Activated T-helper 17 cell treated with anti-CD3 and anti-CD28 coated beads, Interleukin-2, amount 50 U/mL, for 72 hours (primary cell): ENCODE measurements at places on chromosomes 6 and 20. TPM values are rescaled to one million over a fixed set of nuclear protein-coding genes. Genes with fewer than 3 reads are reported as not detected.

LTB gene
- 395 TPM for total RNA-seq

PDYN gene
- total RNA-seq = not detected

ME1 gene
- total RNA-seq = 0.32 TPM

DEFB123 gene
- total RNA-seq = not detected

CUTA gene
- total RNA-seq = 163 TPM

SLC17A3 gene
- 0.67 TPM for total RNA-seq

TMEM200A gene
- total RNA-seq = 4.9 TPM

ADAM33 gene
- total RNA-seq = not detected

MCCD1 gene
- not detected for total RNA-seq

C20orf141 gene
- total RNA-seq = not detected

BPIFA2 gene
- total RNA-seq = not detected

TBXT gene
- total RNA-seq = not detected

SLC17A2 gene
- not detected for total RNA-seq

VGLL2 gene
- total RNA-seq = not detected

DNA sequence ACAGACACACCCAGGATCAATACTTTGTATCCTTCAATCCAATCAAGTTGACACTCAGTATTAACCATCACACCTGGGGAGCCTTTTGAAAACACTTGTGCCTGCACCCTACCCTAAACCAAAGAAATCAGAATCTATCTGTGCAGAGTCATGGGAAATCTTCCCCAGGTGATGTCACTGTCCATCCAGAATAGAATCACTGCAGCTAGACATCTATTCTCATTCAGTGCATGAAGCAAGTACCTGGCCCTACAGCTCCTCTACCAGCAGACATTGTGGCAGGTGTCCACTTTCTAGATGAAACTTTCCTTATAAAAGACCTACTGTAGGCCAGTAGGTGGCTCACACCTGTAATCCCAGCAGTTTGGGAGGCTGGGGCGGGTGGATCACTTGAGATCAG, 262.4 kb upstream of the MARCKS start:
- no peak for ATAC-seq

- ATAC-seq = no peak
These were observed 14.8 kb upstream of the TENT5A start for GRCh38 chr6:81767163-81767891.

DNA sequence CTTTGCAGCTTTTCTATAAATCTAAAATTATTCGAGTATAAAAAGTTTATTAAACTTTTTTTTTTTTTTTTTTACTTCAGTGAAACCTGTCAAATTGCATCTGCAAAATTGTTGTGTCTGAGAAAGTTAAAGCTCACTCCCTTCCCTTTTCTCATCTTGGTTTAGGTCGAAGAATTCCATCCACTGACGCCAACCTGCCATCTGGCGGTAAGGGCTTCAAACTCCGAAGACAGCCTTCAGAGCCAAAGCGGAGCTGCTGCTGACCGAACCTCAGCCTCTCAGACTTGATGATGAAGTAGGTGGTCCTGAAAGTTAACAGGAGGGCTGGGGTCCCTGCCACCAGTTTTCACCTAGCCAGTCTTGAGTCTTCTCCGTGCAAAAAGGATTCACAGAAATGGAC, 29.6 kb upstream of the VAPB start:
- no peak for ATAC-seq

DNA sequence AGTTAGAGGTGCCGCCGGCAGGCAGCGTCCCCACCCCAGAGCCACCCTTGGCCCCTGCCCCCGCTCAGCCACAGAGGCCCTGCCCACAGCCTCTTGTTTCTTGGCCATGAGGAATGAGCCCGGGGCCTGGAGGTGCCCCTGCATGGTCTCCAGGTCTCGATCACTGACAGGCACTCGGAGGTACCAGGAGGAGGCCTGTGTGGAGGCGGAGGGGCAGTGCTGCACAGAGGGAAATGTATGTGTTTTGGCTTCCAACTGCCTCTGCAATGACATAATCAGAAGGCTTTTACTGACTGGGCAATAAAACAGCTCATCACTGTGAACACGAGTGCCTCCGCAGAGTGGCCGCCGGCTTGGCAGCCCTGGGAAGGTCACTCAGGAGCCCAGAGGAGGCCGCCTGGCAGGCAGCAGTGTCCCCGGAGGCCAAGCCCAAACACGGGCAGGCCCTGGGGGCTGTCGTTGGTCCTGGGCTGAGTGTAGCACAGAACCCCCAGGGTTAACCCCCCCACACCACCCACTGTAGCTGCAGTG, 61.1 kb upstream of the GATA5 start:
- no peak for ATAC-seq

DNA sequence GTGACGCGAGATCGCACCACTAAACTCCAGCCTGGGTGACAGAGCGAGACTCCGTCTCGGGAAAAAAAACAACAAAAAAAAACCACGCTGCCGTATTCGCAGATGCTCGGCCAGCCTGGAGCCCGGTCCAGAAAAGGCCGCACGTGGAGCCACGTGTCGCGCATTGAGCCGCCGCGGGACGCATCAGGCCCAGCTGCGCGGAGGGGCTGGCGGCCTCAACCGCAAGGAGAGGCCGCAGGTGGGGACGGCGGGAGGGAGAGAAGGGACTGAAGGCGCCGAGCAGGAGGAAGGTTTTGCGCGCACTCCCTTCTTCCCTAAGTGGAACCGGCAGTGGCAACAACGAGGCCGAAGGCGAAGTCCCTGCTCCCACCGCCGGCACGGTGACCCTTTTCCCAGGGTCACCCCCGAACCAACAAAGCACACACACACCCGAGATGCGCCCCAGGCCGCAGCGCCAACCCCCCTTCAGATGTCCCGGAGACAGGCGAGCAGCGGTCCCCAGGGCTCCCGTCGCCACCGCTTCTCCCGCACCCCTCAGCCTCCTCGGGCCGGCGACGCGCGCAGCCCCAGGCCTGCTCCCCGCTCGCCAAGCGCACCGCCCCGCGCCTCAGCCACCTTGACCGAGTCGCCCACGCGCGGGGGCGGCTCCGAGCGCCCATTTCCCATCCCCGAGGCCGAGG, 681 bp downstream of the SYCP2 start:
- ATAC-seq = no peak

DNA sequence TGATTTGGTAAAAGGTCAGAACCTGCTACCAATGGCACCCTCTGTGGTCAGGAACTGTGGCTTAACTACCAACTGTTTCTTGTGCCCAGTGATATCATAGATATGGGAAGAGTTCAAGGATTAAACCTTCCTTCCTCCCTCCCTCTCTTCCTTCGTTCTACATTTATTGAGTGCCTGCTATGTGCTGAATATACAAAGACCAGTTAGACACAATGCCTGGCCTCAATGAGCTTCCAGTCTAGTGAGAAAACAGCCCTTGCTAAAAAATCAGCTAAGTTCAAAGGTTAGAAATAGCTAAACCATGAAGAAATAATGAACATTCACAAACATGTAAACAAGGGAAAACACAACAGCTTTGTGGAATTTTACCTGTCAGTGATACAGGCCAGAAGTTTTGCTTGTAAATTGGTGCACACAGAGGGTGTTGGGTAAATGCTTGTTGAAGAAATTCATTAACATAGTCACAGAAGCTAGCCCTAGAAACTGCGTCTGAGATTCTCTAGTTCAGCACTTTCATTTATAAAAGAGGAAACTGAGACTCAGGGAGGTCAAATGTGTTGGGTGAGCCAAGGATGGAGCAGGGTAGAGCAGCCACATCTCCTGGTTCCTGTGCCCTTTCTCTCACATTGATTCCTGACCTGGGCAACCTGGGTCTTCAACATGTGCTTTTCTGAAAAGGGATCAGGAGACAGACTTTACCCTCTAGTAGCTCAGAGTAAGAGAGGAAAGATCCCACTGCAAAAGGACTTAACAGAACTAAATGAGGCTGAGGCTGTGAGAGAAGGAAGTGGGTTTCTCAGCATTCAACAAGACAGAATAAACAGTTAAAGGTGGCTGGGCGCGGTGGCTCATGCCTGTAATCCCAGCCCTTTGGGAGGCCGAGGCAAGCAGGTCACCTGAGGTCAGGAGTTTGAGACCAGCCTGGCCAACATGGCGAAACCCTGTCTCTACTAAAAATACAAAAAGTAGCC, 14.4 kb upstream of the FOXO3 start:
- no peak for ATAC-seq

- ATAC-seq = peak; percentile 9
These were observed 455.7 kb downstream of the PLCB1 start for GRCh38 chr20:8587810-8588209.

GRCh38 chr6:150456902-150457643, 88.3 kb downstream of the IYD start:
- ATAC-seq = no peak

GRCh38 chr6:123788319-123788718, 15.3 kb upstream of the NKAIN2 start:
- no peak for ATAC-seq

DNA sequence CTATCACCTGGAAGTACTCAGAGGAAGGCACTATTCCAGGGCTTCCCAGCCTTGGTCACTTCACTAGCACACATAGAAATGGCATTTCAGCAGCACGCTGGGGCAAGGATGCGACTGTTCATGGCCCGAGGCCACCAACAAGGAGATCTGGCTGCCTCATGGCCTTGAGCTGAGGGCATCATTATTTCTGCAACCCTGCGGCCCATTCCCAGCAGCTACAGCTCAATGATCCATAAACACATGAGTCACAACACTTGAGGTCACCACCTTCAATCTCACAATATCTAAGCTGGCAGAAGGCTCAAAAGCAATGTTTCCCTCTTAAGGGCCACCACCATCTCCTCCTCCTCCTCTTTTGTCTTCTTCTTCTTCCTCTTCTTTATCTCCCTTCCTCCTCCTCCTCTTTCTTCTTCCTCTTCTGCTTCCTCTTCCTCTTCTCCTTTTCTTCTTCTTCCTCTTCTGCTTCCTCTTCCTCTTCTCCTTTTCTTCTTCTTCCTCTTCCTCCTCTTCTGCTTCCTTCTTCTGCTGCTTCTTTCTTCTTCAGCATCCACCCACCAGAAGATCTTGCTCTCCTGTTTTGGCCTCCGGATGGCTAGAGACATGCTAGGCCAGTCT, 382.9 kb upstream of the CNR1 start:
- no peak for ATAC-seq

- no peak for ATAC-seq
These were observed 210.4 kb downstream of the ANKRD60 start for GRCh38 chr20:58017970-58018530.

DNA sequence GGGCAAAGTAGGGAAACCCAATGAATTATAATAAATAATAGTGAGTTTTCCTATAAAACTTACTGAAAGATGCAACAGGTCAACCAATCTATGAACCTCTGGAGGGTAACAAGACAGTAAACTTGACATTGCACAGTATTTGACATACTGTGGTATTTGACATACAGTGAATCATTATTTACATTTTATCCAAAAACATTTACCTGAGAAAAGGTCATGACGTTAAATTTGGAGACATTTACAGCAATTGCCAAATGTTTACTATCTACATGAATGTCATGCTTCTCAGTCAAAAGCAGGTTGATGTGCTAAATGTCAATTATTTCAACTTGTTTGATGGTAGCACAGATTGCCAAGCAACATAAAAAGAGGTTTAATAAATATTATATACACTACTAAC, 35.8 kb upstream of the NOX3 start:
- ATAC-seq = no peak

GRCh38 chr6:93307505-93308409, 111.6 kb downstream of the EPHA7 start:
- ATAC-seq = no peak

DNA sequence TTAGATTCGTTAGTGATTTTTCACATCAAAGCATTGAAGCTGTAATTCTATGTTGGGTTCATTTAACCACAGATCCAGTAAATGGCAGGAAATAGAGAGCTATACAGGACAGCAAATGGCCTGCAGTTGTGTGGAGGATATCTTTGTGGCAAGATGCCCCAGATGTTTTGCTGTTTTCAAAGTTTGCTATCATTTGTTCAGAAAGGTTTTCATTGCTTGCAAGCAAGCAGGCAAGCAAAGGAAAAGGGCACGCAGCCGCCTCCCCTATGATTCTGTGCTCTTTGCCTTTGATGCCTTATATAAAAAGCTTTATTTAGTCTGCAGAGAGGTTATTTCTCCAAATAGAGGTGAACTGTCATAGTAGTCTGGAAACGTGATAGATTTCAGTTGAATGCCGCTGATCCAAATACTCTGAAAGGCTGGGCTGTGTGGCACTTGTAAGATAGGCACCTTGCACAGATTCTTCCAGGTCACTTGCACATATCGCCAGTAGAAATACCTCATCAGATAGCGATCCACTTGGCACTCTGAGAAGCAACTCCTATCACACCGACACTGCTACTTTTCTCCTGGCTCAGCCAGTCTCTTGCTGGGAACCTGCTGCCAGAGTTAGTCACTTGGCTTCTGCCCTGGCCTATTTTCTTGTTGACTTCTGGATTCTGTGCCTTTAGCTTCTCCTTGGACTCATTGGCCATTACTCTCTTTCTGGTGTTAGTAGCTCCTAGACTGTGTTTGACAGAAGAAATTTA, 66.4 kb downstream of the UTRN start:
- ATAC-seq = no peak

DNA sequence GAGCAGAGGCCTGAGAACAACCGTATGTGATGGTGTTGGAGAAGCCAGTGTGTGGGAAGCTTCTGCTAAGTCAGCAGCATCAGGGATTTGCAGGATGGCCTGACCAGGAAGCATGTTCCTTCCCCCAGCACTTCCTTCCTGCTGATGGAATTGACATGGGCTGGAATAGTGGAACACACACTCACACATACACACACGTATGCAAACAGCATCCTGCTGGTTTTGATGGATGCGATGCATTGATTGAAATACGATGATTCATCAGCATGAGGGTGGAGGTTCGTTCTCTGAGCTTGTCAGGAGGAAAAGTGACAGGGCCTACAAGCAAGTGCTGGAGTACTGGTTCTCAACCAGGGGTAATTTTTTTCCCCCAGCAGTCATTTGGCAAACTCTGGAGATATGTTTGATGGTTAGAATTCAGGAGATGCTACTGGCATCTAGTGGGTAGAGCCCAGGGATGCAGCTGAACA, 229.1 kb downstream of the NFATC2 start:
- no peak for ATAC-seq

GRCh38 chr6:123321020-123321419, 315.7 kb downstream of the TRDN start:
- no peak for ATAC-seq

DNA sequence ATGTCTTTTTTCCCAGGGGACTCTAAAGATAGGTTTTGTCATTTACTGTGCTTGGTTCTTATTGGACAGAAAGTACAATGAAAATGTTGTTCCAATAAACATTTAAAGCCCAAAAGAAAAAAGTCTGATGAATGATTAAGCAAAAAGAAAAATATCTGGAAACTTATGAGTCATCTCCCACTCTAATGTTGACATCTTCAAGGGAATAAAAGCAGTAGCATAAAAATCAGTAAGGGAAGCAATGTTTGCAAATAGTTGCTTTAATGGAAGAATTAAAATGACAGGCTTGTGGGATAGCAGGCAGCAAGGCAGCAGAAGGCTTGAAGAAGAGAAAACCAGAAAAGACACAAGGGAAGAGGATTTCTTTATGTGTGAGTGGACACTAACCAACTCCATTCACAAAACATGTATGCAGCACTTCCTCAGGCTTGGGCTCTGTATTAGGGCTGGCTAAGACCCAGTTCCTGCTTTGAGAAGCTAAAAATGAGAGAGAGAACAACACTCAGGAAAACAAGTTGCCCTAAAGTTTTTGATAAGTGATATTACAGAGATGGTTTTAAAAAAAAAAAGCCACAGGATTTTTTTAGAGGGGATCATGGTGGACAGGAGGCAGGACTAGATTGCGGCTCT, 263.2 kb upstream of the NT5E start:
- no peak for ATAC-seq
